ENCODE measurements at places on chromosomes 1 and 21. TPM values are rescaled to one million over a fixed set of nuclear protein-coding genes. Genes with fewer than 3 reads are reported as not detected.

DNA sequence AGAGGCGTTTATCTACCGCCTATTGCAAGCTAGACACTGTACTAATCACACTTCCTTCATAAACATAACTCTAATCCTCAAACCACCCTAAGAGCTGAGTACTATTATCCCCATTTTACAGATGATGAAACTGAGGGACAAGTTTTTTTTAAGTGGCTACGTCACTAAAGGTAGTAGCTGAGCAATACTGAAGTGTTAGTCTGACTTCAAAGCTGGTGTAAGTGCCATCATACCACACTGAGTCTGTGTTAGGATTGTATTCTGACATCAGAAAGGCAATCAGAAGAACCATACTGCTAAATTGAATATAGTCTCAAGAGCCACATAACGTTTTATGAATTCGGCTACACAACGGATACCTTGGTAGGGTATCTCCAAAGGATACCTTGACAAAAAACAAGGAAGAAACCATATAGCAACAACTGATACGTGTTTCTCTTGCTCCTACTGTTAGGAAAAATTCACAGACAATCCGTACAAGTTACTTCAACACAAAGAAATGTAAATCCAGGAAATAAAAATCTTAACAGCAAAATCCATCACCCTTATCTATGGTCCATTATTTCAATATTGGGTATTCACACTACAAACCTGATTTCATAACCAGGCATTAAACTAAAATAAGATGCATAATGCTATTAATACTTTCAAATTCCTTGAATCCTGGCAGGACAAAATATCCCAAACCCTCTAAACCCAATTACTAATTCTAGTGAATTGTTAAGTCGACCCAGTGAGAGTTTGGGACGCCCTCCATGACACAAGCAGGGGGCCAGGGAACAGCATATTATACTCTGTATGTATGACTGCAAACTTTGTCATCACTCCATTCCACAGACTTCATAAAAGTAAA, 1.6 kb downstream of the TP53BP2 start:
- no peak for DNase-seq

DNA sequence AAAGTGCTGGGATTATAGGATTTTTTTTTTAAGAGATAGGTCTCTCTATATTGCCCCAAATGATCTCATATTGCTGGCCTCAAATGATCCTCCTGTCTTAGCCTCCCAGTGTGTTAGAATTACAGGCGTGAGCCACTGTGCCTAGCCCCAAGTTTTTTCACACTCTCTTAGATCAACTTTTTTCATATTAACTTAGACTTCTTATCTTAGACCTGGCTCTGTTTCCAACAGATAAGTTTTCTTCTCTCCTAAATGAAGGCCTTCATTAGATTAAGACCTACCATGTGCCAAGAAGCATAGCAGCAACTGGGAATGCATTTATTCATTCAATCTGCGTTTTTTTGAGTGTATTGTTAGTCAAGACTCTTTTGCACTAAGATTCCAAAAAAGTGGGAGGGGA, 20.2 kb upstream of the HTR1D start:
- DNase-seq: no peak

DNA sequence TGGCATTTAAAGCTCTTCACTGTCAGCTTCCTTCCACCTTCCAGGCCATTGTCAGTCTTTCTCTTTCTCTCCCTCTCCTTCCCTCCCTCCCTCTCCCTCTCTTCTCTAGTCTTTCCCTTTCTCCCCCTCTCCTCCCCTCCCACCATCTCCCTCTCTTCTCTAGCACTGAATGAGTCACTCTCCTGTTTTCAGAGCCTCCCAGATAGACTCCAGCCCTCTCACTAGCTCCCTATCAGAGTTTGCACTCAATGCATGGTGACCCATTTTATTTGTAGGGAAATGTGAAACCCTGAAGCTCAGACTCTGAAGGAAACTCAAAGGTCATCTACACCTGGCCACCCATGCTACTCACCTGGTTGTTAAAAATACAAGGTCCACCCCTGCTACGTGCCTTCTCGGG, 4.4 kb upstream of the MATN1 start:
- no peak for DNase-seq

DNA sequence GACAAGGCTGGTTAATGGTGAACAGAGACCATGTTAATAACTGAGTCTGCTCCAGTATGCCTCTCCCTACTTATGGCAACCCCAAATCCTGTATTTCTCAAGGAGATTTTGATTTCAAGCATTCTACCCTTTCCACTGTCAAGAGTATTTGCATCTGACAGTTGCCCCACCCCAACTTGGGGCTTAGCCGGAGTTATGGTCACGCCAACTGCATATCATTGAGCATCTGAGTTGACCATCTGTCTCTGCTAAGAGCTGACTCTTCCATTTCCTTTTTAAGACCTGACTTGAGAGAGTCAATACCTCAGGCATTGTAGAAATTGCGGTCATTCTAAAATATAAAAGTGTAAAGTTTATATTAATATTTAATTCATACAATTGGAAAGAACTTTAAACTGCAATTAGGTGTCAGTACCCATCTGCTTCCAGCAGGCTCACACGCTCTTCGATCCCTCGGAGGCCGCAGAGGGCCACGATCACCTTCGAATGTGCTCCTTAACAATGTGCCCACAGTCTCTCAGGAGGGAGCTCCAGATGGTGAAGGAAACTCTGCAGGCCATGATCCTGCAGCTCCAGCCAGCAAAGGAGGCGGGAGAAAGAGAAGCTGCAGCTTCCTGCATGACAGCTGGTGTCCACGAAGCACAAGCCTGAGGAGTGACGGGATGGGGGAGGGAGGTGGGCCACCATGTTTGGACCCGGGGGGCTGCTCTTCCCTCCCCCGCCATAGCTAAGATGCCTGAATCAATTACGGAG, 409.8 kb downstream of the DISC1 start:
- no peak for DNase-seq

- no peak for DNase-seq
Observed at GRCh38 chr21:37784591-37785318, 131.5 kb downstream of the KCNJ6 start.

- peak; percentile 54 for DNase-seq
Observed at GRCh38 chr1:224851210-224851847, 78.1 kb upstream of the DNAH14 start.

DNA sequence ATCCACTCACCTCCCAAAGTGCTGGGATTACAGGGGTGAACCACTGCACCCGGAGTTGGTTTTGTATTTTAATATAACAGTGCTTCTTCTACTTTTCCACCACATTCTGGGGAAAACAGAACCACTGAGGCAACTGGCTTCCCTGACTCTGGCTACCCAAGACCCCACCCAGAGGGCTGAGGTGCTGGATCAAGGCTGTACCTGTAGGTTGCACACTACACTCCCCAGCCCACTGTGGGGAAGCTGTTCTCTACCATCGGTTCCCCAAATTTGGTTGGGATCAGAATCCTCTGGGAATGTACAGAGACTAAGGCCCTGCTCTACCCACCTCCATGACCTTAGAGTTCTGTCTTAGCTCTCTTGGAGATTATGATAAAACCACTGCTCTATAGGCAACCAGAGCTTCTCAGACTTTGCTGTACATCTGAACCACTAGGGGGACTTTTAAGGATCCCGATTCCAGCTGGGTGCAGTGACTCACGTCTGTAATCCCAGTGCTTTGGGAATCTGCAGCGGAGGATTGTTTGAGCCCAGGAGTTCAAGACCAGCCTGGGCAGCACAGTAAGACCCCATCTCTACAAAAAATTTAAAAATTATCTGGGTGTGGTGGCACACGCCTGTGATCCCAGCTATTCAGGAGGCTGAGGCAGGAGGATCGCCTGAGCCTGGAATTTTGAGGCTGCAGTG, 51.6 kb downstream of the GNG4 start:
- peak; percentile 60 for DNase-seq

DNA sequence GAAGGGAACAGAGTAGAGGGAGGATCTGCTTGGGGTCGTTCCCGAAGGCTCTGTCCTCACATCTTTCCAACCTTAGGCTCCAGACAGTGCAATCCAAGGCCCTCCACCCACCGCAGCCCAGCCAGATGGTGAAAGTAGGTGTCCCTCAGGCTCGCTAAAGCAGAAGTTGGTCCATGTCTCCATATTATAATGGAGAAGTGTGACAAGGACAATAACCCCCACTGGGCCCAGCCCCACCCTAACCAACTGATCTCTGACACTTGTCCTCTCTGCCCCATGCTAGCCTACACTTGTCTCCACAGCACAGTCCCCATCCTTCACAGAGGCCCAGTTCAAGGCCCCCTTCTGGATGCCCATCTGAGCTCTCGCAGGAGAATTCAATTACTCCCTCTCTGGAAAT, 48.7 kb downstream of the DMAP1 start:
- no peak for DNase-seq

DNA sequence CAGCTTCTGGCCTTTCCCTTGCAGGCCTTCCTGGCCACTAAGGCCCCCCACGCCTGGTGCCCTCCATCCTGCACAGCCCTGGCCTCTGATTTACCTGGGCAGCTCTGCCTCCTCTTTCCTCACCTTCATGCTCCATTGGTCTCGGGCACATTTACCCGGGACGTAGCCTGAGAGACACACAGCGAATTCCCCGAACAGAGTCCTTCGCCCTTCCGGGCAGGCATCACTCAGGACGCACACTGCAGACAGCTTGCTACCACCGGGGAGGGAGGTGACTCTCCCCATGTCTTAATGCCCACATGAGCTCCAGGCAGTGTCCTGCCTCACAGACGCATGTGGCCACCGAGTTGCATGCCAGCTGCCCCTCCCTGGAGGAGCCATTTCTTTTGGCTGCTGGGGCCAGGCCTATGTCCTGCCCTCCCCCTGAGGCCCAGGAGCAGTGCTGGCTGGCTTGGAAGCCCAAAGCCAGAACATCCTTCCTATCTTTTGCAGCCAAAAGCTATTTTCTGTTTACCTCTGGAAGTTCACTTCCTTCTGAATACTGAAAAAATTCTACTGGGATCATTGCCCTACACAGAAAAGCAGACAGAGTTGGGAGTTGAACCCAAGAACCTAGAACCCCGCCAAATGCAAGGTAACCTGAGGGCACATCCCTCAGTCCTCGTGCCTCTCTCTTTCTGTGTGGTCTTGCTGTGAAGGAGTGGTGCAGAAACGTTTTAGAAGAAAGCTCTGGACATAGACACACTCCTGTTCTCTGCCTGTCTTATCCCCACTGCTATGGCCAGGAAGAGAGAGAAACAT, 209.5 kb downstream of the TOMM20 start:
- peak; percentile 53 for DNase-seq

- DNase-seq: peak; percentile 58
Observed at GRCh38 chr1:110337704-110338308, 1.4 kb upstream of the RBM15 start.

GRCh38 chr21:45140346-45140940, 66.1 kb downstream of the ADARB1 start:
- DNase-seq: peak; percentile 86

DNA sequence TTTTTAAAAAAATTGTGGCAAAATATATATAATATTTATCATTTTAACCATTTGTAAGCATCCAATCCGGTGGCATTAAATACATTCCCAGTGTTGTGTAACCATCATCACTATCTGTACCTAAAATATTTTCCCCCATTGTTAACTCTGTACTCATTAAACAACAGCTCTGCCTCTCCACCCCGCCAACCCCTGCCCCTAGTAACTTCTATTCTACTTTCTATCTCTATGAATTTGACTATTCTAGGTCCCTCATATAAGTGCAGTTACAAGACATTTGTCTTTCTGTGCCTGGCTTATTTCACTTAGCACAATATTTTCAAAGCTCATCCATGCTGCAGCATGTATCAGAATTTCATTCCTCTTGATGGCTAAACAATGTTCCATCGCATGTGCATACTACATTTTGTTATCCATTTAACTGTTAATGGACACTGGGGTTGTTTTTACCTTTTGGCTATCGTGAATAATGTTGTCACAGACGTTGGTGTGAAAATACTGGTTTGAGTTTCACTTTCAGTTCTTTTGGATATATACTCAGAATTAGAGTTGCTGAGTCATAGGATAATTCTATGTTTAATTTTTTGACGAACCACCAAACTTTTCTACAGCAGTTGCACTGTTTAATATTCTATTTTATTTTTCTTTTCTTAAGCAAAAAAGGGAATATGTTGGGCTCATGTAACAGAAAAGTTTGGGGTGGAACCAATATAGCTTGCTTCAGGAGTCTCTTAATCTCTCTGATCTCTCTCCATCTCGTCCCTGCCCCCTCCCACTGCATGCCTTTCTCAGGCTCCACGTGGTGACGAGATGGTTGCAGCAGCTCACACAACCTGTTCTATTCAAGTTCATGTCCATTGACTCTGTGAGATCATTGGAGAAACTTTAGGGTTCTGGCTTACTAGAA, 25.2 kb upstream of the RCAN1 start:
- DNase-seq: no peak

DNA sequence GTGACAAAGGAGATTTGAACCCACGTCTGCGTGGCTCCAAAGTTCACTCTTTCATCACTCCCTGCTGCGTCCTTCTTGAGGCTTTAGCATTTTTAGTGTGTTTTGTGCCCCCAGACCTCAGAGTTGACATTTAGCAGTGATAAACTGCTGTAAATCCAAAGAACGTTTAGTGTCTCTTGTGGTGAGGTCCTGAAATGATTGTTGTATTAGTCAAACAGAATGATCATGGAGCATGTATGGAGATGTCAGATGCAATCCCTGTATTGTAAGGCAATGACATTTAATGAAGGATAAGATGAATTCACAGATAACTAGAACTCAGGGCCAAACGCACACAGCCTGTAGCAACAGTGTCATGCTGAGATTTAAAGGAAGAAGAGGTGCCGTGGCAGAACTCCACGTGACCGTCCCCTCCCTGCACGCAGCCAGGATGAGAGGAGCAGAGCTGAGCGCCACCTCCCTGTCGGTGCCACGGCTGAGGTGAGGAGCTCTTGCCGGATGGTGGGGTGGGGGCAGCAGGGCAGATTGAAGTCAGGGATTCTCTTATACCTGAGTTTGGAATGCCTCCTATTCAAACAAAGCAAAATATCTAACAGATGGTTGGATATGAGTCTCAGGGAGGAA, 30.1 kb downstream of the NTPCR start:
- DNase-seq: no peak

- peak; percentile 54 for DNase-seq
Observed at GRCh38 chr1:147771226-147772125, 11.1 kb upstream of the GJA5 start.

GRCh38 chr1:231750818-231751362, 124.3 kb downstream of the DISC1 start:
- DNase-seq: no peak

DNA sequence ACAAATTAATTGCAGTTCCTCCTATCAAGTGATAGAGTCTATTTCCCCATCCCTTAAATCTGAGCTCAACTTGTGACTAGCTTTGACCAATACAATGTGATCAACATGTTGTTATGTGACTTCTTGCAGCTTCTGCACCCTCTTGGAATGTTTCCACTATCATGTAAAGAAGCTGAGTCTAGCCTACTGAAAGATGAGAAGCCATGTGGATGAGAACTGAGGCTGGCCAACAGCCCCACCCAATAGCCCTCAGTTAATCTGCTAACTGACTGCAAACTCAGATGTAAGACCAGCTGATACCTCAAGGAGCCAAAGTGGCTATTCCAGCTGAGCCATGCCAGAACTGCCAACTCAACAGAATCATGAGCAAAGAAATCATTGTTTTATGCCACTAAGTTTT, 44.0 kb downstream of the LYST start:
- no peak for DNase-seq

The SPEN gene
- total RNA-seq: 4.8 TPM

The CITED4 gene
- total RNA-seq: 45.3 TPM

The LDLRAD1 gene
- total RNA-seq: not detected
